ENCODE measurements at places on chromosomes 1 and 21. TPM values are rescaled to one million over a fixed set of nuclear protein-coding genes. Genes with fewer than 3 reads are reported as not detected.
A peak's percentile ranks its signal among the peaks of the same experiment; 100 is the strongest.

- peak; percentile 79 for DNase-seq
Measured at GRCh38 chr1:5448486-5448885, 543.7 kb downstream of the NPHP4 start.

Gene CNST
- 28.5 TPM for total RNA-seq

GRCh38 chr1:58815069-58815685 lies 31.3 kb upstream of the JUN start:
- DNase-seq: peak; percentile 89

GRCh38 chr21:26599261-26599660 lies 26.2 kb upstream of the CYYR1 start:
- no peak for DNase-seq

DNA sequence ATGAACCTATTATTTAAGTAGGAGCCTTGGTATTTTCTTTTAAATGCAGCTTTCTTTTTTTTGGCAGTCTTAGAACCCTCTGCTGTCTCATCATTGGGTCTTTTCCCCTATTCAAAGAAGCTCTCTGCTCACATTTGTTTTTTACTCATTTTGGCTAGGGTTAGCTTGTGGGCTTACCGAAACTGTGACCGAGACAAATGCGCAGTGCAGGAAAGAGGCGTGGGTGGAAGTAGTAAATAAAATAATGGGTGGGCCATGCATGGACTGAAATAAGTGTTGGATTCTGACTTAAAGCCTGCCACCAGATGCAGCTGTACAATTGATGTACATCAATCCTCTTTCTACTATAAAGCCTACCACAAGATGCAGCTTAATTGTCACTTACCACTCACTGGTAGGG lies 14.7 kb downstream of the XPR1 start:
- no peak for DNase-seq

DNA sequence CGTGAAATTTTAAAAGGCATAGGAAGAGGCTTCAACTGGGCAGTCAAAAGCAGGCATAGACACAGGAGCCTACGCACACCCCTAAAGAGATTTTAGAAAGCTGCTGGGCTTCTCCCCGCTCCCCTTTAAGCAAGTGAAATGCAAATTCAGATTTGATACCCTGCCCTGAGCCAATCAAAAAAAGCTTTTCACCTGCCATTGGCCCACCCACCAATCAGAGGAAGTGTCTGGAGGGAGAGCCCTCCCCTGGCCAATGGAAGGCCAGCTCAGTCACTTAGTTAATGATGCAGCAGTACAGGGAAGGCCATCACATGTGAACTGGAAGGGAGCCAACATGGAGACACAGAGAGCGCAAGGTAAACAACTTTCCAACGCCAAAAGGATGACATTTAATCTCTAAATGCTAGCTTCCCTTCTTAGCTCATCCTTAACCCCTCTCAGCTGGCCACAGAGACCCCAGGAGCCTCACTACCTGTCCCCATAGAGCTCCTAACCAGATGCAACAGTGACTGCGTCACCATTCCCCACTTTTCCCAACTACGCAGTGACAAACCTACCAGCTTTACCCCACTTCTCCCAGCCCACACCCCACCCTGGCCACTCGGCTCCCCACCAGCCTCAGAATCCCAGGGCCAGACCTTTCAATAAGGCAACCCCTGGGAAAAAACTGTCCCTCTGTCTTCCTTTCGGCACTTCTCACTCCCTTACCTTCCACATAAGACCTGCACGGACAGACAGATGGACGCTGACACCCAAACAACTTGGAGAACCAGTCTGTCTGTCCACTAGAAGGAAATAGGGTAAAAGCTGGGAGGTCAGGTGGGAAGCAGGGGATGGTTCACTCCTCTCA lies 71.0 kb downstream of the CD46 start:
- DNase-seq: peak; percentile 84

- DNase-seq: no peak
Measured at GRCh38 chr1:29381426-29381825, 145.1 kb downstream of the PTPRU start.

DNA sequence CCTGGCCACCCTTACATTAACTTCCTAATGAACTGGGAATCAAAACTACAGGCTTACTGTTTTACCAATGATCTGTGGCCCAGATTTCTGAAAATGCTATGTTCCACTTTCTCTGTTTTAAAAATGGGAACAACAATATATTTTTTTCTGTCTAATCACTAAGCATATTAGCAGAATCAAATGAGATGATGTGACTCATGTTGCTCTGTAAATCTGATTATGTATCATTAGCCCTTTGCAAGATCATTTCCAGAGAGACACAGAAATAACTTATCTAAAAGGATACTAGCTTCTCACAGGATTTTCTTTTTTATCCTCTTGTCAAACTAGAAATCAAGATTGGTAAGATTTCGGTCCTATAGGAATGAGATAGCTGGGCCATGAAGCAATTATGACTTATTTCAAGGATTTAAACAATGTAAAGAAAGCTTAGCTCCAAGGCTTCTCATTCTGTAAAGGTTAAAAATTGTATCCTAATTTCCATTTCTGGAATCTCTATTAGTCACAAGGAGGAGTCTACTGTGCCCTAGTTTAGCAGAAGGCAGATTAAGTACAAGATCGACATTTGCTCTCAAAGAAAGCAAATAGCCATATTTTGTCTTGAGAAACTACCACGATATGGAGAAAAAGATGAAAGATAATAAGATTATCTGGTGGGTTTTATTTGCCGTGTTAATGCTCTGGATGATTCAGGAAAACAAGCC lies 32.4 kb upstream of the CAMSAP2 start:
- DNase-seq: no peak

GRCh38 chr1:228925691-228926090 lies 190.4 kb downstream of the RHOU start:
- DNase-seq: no peak

DNA sequence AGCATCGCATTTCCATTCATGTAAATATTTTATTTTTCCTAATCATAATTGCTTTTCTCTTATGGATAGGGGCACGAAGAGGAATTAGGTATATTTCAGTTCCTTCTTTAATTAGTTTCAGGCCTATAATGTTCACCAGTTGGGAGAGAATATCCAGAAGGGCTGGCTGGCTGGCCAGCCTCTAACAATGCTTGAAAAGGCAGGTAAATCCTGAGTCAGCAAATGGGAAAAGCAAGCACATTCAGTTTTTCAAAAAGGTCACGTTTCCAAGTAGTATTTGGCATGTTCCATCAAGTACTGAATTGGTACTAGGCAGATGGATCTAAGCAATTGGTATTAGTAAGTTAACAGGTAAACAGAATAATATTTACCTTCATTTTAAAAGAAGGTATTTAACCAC lies 8.0 kb downstream of the RAB29 start:
- DNase-seq: no peak

Gene WNT2B
- total RNA-seq: not detected

GRCh38 chr21:18468790-18469189 lies 65.2 kb upstream of the TMPRSS15 start:
- no peak for DNase-seq

Gene IQCC
- 6.1 TPM for total RNA-seq

- no peak for DNase-seq
Measured at GRCh38 chr21:42261829-42262200, 42.9 kb downstream of the ABCG1 start.

DNA sequence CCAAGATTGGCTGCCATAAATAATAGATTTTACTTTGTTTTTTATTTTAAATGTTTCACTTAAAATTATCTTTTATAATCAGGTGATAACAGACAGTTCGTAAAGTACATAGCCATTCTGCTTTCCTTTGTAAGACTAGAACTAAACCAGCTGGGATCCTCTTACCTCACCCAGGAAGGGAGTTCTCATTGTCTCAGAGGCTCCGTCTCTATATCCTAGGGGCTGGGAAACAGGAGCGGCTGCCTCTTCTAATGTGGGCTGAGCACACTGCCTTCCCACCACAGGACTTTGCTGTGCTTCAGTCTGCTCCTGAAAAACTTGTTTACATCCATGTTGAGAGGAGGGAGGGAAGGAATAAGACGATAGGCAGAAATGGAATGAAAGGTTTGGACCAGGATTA lies 45.6 kb upstream of the PGD start:
- DNase-seq: no peak

Gene BCAN
- total RNA-seq: not detected

DNA sequence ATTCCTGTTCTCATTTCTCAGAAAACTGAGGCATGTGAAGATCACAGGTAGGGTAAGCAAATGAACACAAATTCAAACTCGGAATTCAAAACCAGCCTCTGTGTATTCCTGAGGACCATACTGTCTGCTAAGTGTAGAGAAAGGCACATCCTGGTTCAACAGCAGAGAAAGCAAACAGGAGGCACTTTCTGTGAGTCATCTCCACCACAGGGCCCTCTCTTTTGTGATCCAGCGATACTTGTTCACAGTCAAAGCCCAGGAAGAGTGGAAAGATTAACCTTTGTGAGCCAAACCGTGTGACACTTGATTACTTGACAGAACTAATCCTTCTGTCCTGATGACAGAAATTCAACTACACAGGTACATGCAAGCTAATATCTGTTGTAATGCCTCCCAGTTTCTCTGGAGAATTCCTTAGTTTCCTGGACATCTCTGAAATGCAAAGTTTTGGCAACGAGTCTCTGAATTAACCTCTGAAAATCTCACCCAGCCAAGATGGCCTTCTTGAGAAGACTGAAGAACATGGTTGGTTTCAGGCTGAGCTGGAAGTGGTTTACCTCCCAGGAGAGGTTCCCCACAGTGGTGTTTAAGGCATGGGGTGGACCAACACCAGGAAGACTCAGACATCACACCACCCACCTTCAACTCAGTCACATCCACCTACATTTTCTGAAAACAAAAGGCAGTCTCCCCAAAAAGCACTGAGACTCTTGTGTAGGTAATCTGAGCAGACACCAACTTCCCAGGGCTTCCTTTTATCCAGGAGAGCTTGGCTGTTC lies 98.2 kb upstream of the ERG start:
- no peak for DNase-seq

- DNase-seq: no peak
Measured at GRCh38 chr1:91171898-91172297, 150.1 kb upstream of the ZNF644 start.

Gene FMO3
- not detected for total RNA-seq

Gene SLC1A7
- not detected for total RNA-seq

Gene CD48
- 206 TPM for total RNA-seq

DNA sequence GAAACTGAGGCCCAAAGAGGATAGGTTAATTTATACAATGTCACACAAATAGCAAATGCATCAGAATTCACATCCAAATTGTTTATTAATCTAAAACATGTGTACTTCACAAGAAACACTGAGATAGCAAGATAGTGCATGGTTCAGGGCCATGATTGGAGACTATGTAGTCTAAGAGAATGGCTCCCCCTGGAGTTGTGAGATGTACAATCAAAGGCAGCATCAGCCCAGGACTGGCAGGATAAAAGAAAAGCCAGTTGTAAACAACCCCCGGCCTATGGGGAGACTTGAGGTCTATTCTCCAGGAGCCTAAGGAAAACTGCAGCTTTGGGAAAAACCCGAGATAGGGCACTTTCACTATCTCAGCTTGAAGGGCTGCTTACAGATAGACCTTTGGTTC lies 511.0 kb downstream of the OMA1 start:
- DNase-seq: no peak

Gene KLHDC9
- total RNA-seq: not detected

GRCh38 chr21:45207839-45208626 lies 79.7 kb downstream of the POFUT2 start:
- peak; percentile 52 for DNase-seq

GRCh38 chr1:184513966-184514365 lies 127.1 kb downstream of the C1orf21 start:
- no peak for DNase-seq

DNA sequence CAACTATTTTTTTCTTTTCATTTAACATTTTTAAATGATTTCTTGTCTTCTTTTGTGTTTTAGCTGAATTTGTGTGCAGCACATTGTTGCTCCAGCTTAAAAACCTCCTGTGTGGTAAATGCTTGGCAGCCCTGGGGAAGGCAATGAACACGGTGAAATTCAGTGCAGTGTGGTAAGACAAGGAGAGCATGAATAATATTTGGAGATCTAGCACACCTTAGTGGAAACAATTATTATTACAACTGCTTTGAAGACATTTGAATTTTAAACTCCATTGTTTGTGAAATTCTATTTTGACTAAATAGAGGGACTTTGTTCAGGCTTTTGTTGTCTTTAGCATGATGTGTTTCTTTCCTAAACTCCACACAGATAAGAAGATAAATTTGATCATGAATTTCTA lies 242.6 kb upstream of the CXADR start:
- no peak for DNase-seq

Gene C1orf141
- not detected for total RNA-seq

DNA sequence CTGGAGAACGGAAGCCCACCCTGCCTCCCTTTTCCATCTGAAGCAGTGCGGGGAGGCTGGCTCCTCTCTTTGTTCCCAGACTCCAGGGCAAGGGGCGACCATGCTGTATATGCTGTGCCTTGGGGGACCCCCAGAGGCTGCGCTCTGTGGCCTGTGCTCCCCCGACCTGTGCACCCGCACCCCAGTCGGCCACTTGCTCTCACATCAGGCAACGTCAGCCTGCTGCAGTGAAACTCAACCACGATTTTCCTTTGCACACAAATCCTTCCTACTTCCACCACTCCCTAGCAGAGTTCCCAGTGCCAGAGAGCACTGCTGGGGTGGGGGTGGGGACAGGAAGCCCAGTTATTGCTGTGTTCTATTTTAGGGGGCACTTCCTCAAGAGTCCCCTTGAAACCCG lies 52.5 kb downstream of the SIM2 start:
- no peak for DNase-seq

- DNase-seq: no peak
Measured at GRCh38 chr1:83839566-83840173, 159.3 kb downstream of the TTLL7 start.

Gene PTGFR
- total RNA-seq: not detected

DNA sequence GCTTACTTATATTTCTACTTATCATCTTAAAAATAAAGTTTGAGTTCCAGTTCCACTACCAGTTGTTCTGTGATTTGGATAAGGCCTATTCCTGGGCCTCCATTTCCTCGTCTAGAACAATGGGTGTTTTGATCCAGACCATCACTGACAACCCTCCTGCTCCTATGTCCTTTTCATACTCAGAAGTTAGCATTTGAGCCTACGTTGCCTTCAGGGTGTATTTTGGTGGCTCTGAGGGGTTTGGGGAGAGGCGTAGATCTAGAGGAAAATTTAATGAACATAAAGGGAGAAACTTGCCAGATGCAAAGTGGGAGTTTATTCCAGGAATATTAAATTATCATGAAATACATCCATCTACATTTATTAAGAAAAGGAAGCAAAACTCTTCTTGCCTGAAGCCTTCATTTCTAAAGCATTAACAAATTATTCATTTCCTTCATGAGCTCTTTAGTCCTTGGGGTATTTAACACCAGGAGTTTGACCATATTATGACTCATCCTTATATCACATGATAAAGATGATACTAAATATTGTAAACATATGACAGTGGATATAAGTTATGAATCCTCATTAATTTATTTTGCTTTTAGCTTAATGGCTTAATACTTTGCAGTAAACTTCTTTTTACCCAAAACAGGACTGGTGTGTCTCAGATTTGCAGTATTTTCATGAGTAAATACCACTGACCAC lies 47.2 kb upstream of the SYT14 start:
- DNase-seq: peak; percentile 21
